GM04504 (cell line): ENCODE measurements at places on chromosomes 1 and 21.

DNA sequence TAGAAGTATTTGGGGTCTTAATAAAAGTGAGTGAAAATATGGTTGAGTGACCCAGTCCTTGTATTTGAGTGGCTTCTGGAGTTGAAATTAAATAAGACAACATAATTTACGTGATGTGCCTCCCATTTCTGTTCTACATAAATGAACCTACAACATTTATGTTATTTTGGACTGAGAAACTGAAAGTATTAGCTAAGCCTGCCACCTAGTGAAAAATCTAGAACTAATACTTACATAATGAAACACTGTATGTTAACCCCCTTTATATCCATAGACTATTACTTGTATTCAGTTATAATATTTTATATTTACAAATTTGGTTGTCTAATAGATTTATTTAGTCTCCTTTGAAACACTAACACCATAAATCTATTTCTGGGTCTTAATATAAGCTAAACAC is 298.9 kb downstream of the KCNT2 start:
- peak; percentile 10 for DNase-seq

DNA sequence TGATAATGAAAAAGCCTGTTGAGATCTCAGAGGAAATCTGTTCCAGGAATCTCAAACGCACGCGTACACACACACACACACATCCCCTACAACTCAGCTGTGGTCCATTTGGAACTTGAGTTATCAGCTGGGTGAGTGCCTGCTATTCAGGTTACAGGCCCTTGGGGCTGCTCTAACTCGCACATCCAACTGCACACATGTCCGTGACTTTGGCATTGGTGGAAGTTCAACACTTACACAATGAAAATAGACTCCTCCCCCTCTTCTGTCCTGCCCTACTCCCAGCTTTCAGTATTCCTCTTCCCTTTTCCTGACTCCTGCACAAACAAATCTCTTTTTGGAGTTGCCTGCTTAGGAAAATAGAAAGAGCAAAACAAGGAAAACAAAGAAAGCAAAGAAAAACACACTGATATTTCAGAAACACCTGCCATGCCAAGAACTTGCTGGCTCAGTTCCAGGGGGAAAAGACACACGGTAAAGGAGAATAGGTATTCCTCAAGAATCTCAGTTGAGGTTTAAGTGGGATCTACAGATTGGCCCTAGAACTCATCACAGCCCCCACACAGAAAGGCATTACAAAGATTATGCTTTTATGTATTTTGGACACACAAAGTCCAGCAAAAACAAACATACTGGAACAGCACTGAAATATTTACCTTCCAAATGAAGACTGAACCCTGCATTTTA is 140.9 kb downstream of the TGFBR3 start:
- no peak for DNase-seq

DNA sequence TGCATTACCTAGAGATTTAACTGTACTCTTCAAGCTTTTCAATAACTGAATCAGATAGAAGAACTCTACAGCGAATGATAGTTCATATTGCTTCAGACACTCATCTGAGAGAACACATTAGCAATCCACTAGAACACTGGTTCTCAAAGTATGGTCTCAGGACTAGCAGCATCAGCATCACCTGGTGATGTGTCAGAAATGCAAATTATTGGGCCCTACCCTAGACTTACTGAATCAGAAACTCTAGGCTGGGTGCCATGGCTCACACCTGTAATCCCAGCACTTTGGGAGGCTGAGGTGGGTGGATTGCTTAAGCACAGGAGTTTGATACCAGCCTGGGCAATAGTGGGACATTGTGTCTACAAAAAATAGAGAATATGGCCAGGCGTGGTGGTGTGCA is 24.9 kb upstream of the GLIS1 start:
- DNase-seq = no peak

- DNase-seq = no peak
Observed at GRCh38 chr1:59816318-59816878, 1.6 kb downstream of the HOOK1 start.

- no peak for DNase-seq
Observed at GRCh38 chr1:248897412-248898337, 8.4 kb upstream of the PGBD2 start.

GRCh38 chr1:69940816-69941215 is 264.6 kb downstream of the LRRC40 start:
- DNase-seq = no peak

- no peak for DNase-seq
Observed at GRCh38 chr21:36976228-36976861, 9.9 kb upstream of the HLCS start.

GRCh38 chr1:84862810-84863251 is 30.2 kb downstream of the LPAR3 start:
- DNase-seq = no peak

DNA sequence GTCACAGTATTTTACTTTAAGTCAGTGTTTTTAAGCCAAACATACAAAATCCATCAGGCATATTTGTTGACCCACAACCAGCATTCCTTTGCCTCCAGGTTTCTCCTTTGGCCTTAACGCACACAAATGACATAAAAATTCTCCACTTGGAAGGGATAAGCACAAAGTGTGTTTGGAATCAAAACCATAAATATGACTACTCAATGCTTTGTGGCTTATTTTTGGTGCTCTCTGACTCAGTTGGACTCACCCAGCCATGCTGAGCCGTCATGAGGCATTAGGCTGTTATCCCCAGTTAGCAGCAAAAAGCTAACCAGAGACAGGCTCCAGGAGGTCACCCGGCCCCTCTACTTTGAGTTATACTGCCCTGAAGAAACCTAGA is 948 bp downstream of the PRUNE1 start:
- DNase-seq = peak; percentile 17

DNA sequence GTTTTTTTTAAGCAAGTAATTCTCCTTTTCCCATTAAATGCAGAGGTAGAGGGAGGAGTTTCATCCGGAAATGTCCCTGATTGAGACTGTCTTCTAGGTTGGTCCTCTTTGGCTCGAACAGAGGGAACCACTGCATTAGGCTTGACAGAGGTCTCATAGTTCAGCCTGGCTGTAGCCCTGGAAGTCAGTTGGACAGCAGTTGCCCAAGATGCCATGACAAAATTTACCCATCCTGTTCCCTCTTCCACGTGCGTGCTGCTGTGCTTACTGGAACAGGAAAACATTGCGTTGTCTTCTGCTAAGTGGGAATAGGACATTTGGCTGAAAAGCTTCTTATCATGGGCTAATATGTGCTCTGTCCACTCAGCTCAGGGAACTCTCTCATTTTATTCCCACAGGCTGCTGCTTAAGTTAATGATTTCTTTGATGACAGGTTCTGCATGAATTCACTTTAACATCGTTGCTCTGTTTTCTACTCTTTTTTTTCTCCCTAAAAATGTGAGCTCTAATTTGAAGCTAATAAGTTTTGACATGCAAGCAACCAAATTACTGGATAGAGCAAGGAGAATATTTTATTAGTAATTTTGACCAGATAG is 18.0 kb downstream of the KCNK1 start:
- DNase-seq = no peak

- no peak for DNase-seq
Observed at GRCh38 chr1:29478879-29479278, 242.6 kb downstream of the PTPRU start.

DNA sequence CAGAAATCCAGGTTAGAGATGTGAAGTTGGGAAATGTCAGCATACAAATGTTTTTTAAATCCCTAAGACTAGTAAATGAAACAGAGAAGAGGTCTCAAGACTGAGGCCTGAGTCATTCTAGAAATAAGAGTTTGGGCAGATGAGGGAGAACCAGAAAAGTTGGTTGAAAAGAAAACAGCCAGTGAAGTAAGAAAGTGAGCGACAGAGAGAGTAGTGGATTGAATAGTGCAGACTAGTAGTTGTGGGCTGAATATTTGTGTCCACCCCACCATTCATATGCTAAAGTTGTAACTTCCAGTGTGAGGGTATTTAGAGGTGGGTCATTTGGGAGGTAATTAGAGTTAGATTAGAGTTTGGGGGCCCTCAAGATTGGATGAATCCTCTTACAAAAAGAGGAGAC is 889.2 kb downstream of the TTLL7 start:
- DNase-seq = no peak

GRCh38 chr1:172838680-172839313 is 179.9 kb downstream of the FASLG start:
- DNase-seq = no peak
